ENCODE measurements at places on chromosomes 7 and 10. TPM values are rescaled to one million over a fixed set of nuclear protein-coding genes. Genes with fewer than 3 reads are reported as not detected.

GRCh38 chr7:94458041-94458440 lies 51.6 kb upstream of the CASD1 start:
- no peak for DNase-seq

GRCh38 chr7:151637781-151638261 lies 118.1 kb upstream of the RHEB start:
- no peak for DNase-seq

- DNase-seq: peak; percentile 66
Measured at GRCh38 chr7:157113607-157114006, 25.1 kb upstream of the UBE3C start.

- no peak for DNase-seq
Measured at GRCh38 chr7:133299676-133300075, 46.8 kb downstream of the EXOC4 start.

GRCh38 chr7:80036107-80036506 lies 98.5 kb upstream of the GNAI1 start:
- DNase-seq: no peak

DNA sequence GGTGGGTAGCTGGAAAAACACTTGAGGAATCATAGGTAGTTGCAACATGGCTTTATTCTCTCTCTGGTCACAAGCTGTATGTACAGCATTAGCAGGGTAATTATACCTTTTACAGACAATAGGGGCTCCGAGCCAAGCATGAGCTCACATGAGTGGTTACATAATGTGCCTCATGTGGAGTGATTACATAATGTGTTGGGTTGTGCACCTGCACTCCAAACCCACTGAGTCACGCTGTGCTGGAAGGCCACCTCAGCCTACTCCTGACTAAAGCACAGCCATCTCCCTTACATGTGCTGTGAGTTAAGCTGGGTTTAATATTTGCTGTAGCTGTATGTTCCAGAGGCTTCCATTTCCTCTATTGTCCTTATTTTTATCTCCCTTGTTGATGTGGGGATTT lies 348.7 kb upstream of the SEMA3C start:
- no peak for DNase-seq

GRCh38 chr10:130923596-130923995 lies 387.9 kb downstream of the TCERG1L start:
- DNase-seq: no peak

DNA sequence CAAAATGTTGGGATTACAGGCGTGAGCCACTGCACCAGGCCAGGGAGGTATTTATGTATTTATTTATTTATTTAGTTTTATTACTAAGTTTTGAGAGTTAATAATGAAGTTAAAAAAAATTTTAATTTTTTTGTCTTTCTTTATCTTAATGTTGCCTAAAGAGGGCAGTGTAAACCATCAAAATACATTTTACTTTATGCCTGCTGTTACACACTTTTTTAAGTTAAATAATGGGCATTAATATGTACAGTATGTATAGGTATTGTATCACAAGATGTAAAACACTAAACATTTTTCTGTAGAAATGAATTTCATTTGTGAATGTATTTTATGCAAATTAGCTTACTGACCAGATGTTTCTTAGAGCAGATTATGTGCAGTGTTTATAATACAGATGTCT lies 129.4 kb downstream of the AASS start:
- DNase-seq: no peak

The NPFFR1 gene
- total RNA-seq: not detected

The TMEM236 gene
- total RNA-seq: 0.05 TPM
